ENCODE measurements at places on chromosomes 5 and 9. TPM values are rescaled to one million over a fixed set of nuclear protein-coding genes. Genes with fewer than 3 reads are reported as not detected.

DNA sequence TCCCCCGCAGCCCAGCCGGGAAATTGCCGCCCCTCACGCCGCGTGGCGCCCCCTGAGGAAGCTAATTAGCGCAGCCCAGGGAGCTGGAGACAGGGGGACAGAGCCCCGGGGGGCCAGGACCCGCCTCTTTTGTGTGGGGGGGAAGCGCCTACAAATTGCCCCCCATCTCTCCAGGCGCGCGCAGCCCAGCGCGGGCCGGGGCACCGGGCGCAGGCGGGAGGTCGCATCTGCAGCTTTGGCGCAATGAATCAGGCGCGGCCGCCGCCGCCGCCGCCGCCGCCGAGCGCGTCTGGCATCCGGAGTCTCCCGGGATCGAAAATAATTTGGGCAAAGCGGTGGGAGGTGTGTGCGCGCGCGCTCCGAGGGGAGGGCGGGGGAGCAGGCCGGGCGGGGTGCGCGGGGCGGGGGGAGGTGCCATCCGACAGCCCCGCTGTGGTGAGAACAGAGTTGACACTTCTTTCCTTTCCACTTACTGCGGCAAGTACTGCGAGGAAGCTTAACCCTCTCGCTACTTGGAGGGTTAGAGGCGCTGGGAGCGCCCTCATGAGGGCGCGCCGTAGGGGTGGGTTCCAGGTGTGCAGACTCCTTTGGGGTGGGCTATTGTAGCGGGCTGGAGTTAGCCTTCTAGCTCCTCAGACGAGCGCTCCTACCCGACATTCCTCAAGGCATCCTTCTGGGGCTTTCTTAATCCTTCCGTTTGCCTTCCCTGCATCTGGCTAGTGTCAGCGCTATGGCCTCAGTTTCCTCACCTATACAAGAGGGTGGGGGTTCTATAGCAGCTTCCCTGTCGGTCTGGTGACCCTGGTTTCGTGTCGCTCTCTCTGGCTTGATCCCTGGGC, 63.1 kb downstream of the CXXC5 start:
- peaks cover 7% of the 10 kb centered on the region for H3K4me1 ChIP-seq
- H3K27me3 ChIP-seq = peaks cover 11% of the 10 kb centered on the region
- H3K36me3 ChIP-seq = no peaks in the 10 kb centered on the region
- DNase-seq = no peak
- H3K4me3 ChIP-seq = no peak overlapping the region
- H3K27ac ChIP-seq = no peak overlapping the region

PCAT7 gene
- not detected for total RNA-seq

- DNase-seq = no peak
- no peaks in the 10 kb centered on the region for H3K4me1 ChIP-seq
- no peaks in the 10 kb centered on the region for H3K27me3 ChIP-seq
Measured at GRCh38 chr9:138016406-138017187, 139.0 kb downstream of the CACNA1B start.

- no peaks in the 10 kb centered on the region for H3K36me3 ChIP-seq
- H3K27ac ChIP-seq = no peak overlapping the region
- H3K27me3 ChIP-seq = no peaks in the 10 kb centered on the region
- no peak for DNase-seq
- H3K4me3 ChIP-seq = no peak overlapping the region
Measured at GRCh38 chr5:74079971-74080556, 454.1 kb downstream of the ARHGEF28 start.

DNA sequence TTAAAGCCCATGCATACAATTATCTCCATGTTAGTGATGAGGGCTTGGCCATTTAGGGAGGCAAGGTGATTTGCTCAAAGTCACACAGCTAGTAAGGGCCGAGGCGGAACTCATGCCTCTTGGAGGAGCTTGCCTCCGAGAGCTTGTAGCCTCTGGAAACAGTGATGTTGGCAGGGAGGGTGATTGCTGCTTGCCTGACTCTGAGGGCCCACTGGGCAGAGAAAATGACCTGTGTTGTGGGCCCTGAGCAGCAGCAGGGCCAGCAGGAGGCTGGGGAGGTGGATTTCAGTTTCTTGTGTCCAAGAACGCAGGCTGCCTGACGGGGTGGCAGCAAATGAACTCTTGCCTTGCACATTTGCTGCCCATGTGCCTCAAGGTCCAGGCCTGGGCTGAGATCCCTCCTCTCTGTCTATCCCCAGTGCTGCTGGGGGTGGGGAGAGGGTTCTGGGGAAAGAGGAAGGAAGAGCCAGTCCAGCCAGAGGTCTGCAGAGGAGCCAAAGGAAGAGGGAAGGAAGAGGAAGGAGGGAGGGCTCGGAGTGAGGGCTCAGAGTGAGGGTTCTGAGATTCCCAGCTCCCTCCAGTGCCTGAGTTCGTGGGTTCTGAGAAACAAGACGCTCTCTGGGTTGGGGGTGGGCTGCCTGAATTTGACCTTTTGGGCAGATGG, 16.2 kb upstream of the PTGS1 start:
- no peak for DNase-seq
- no peaks in the 10 kb centered on the region for H3K27me3 ChIP-seq
- no peaks in the 10 kb centered on the region for H3K4me1 ChIP-seq
- no peak overlapping the region for H3K27ac ChIP-seq
- H3K4me3 ChIP-seq = no peak overlapping the region

GRCh38 chr9:90909225-90909624, 107.6 kb downstream of the SYK start:
- H3K4me3 ChIP-seq = no peak overlapping the region
- H3K27ac ChIP-seq = no peak overlapping the region
- no peaks in the 10 kb centered on the region for H3K4me1 ChIP-seq

DNA sequence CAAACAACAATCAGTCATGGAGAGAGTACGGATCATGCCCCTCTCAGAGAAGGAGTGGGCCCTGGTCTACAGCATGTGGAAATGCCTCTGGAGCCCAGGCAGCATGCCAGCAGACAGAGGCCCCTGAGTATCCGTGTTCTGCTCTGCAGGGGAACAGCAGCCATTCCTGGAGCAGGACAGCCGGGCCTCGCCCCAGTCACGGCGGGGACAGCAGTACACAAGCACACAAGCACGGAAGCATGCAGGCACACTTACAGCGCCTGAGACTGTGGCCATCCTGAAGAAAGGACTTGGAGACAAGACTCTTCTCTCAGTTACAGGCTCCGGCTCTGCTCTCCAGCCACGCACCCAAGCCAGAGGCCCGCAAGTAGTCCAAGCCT, 102.6 kb upstream of the ALDH1B1 start:
- peaks cover 8% of the 10 kb centered on the region for H3K27me3 ChIP-seq
- no peak overlapping the region for H3K27ac ChIP-seq
- no peak for DNase-seq
- H3K4me1 ChIP-seq = no peaks in the 10 kb centered on the region
- no peak overlapping the region for H3K4me3 ChIP-seq

CAVIN4 gene
- total RNA-seq = 2.5 TPM

DNA sequence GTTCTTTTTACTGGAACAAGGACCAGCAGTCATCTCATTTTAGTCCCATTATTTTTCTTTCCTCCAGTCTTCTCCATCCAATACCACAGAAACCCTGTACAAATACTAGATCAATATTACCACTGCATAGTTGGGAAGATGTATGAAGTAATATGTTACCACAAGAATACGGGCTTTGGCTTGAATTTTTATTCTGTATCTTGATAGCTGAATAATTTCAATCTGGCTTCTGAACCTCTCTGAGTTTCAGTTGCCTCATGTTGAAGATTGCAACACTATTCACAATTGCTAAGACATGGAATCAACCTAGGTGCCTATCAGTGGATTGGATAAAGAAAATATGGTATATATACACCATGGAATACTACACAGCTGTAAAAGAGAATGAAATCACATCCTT, 82.9 kb downstream of the SGCD start:
- H3K27me3 ChIP-seq = no peaks in the 10 kb centered on the region
- H3K27ac ChIP-seq = no peak overlapping the region
- H3K36me3 ChIP-seq = no peaks in the 10 kb centered on the region
- H3K4me3 ChIP-seq = no peak overlapping the region
- DNase-seq = no peak

DNA sequence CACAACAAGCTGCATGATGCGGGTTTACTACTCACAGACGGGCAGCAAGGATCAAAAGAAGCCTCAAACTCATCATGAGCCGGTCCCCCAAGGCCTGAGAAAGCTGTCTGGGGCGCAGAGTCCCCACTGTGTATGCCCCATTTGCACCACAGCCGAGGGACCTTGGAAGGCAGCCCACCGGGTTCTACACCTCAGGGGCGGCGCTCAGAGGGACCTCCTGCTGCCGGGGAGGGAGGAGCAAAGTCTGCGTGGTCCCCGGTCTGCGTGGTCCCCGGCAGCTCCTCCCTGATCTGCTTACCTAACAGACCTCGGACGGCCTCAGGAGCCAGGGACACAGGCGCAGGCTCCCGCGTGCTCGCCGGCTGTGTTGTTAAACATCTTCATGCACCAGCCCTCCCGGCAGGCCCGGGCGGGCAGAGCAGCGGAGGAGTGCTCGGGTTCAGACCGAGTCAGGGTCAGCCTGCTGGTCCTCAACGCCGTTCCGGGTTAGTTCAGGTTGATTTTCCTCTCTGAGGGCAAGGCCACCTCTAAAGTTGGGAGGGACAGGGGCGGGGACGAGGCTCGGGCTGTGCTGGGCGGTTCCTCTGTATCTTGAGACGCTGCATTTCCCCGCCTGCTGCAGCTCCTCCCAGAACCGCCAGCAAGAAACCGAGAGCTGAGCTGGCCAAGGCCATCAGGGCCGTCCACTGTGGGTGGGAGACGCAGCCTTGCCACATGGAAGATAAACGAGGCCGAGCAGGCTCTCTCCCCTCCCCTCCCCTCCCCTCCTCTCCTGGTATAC, 74.6 kb downstream of the MRPL36 start:
- H3K4me1 ChIP-seq = no peaks in the 10 kb centered on the region
- H3K4me3 ChIP-seq = no peak overlapping the region
- DNase-seq = no peak
- peaks cover 4% of the 10 kb centered on the region for H3K27me3 ChIP-seq

- no peaks in the 10 kb centered on the region for H3K27me3 ChIP-seq
- DNase-seq = no peak
- no peak overlapping the region for H3K4me3 ChIP-seq
Measured at GRCh38 chr5:25025831-25026230, 381.1 kb upstream of the CDH10 start.

PTGS1 gene
- total RNA-seq = 14.6 TPM

DNA sequence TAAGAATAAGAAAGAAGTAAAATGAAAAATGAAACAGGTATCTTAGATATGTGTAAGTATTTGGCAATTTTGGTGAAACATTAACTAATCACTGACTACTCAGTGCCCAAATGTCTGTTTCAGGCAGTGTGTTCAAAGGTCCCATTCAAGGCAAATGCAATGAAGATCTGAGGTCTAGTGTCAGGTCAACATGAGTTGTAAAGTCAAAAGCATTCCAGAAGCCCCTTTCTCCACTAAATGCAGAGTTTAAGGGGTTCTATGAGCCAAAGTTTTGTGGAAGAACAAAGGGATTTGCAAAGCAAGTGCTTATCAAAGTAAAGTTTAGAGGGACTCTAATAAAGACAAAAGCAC, 71.0 kb upstream of the GPBP1 start:
- no peaks in the 10 kb centered on the region for H3K4me1 ChIP-seq
- H3K4me3 ChIP-seq = no peak overlapping the region
- H3K36me3 ChIP-seq = no peaks in the 10 kb centered on the region
- H3K27me3 ChIP-seq = no peaks in the 10 kb centered on the region
- H3K27ac ChIP-seq = no peak overlapping the region
